ENCODE measurements at places on chromosomes 6 and 20.
A peak's percentile ranks its signal among the peaks of the same experiment; 100 is the strongest.

- peak; percentile 45 for ATAC-seq
These were observed 60.3 kb downstream of the RNF217 start for GRCh38 chr6:125022391-125022989.

DNA sequence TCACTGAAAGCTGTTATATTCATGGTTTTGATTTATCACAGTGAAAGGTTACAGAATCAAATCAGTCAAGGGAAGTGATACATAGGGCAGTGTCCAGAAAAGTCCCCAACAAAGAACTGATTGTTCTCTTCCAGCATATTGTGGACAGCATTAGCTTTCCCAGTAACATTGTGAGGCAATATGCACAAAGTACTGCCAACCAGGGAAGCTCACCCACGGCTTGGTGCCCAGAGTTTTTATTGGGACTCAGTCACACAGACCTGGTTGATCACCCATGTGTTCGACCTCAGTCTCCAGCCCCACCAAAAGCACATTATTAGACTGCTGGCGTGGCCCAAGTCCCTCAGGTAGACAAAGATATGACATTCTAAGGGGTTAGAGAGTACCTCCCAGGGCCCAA lies 76.0 kb downstream of the LCA5 start:
- ATAC-seq: no peak

- ATAC-seq: no peak
These were observed 127.9 kb upstream of the NAA20 start for GRCh38 chr20:19889011-19889953.

- no peak for ATAC-seq
These were observed 72.3 kb downstream of the MRPL14 start for GRCh38 chr6:44054721-44055559.

DNA sequence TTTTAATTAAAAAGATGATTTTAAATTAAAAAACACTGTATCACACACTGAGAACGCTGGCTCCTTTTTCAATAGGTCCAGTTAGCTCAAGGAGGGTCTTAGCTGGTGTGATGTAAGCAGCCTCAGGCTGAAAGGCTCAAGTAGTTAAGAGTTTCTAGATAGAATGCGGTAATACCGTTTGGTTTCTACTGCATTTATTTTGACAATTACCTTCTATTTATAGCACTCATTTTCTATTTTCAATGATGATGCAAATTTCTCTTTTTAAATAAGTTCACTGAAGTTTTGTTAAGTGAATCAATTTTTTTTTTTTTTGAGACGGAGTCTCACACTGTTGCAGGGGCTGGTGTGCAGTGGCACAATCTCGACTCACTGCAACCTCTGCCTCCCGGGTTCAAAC lies 87.1 kb downstream of the PREX1 start:
- no peak for ATAC-seq

DNA sequence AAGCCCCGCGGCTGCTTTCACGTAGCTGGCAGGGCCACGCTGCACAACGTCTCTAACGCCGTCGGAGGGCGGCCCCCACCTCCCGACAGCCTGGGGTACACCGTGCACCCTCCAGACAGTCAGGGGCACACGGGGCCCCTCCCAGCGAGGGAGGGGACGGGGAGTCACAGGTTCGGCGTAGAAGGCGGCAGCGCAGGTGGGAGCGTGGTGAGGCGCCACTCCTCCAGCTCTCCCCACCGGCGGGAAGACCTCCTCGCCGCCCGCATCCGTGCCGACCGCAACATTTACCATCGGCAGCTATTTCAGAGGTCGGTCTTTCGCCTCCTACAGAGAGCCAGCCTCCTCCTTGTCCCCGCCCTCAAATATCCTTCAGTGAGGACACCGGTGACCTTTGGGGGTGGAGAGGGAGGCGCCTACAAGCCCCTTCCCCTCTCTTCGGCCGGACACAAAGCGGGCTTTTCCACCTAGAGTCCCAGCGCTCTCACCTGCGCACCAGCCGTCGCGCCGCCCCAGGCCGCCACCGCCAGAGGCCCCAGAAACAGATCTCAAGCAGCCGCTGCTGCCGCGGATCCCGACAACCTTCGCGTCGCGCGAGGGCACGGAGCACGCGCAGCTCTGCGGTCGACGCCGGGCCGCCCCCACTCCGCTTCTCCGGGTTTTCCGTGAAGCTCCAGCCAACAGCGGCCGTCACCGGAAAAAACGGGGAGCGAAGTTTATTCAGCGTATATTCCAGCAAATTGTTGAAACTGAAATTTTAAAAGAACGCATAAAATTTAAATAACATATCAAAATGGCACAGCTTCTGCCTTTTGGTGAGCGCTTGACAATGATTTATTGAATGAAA lies at the start of gene MKKS:
Gene MKKS (minus strand): TSS at position 600 of the 844 bp plus-strand sequence. CDS start 20,708 bp downstream, outside the sequence.
- ATAC-seq: peak; percentile 85

GRCh38 chr6:13696226-13696625 lies 15.4 kb downstream of the RANBP9 start:
- no peak for ATAC-seq

- no peak for ATAC-seq
These were observed 19.9 kb downstream of the TREML4 start for GRCh38 chr6:41247882-41248705.

DNA sequence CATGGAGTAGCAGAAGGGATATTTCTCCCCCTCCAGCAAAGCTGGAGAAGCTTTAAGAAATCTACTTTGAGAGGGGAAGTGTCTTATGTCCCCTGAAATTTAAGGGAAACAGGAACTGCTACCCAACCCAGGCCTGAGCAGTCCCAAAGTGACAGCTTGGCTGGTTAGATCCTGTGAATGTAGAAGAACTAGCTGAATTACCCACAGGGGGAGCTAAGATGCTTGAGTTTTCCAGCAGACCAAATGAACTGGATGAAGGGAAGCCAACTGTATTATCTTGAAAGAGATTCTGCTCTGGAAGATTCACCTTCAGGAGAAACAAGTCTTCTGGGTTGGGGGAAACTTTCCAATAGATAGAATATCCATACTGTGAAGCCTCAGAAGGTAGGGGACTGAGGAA lies 303.3 kb upstream of the MMS22L start:
- ATAC-seq: no peak

DNA sequence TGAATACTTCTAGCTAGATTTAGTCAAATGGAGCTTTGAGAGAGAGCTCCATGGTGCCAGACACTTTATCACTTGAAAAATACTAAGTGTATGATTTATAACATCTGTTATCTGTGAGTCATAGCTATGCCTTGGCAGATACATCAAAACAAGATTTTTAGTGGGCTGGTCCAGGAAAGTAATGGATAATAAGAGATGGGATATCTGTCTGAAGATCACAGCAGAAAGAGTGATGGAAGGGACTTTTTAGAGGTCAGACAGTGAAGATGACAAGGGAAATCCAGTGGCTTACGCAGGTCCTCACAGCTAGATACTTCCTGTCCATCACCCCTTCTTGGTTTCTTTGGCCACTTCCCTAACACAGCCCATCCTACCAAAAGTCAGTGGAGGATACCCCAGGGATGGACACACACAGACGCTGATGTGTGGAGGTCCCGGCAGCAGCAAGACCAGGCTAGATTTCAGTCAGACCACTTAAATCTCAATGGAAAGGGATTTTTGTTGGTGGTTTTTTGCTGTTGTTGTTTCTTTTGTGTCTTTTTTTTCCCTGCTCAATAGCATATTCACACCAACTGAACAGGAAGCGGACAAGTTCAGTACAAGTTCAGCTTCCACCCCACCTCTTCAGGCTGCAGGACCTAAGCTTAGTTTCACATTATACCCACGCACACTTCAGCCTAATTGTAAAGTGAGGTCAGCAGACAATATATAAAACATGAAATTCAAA lies 209.3 kb downstream of the ALDH8A1 start:
- ATAC-seq: no peak

GRCh38 chr6:11237956-11238355 lies 5.5 kb upstream of the NEDD9 start:
- no peak for ATAC-seq

GRCh38 chr6:61586934-61587537 lies 699.0 kb downstream of the KHDRBS2 start:
- ATAC-seq: no peak

DNA sequence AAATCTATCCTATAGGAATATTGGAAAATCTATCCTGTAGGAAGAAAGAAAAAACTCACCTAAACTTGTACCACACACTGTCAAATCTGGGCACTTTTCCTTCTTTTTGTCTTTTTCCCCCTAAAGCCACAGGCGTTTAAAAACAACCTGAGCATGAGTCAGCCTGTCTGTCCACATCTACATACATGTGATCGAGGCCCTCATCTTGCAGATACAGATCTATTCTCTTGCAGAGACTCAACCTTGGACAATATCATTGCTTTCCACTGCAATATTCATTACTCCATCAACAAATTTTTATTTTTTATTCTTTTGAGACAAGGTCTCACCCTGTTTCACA lies 95.9 kb upstream of the IYD start:
- ATAC-seq: no peak

GRCh38 chr6:169288591-169288990 lies 34.9 kb upstream of the THBS2 start:
- ATAC-seq: peak; percentile 72

Measured in esophagus mucosa (tissue), 1 donor.